Activated naive CD8-positive, alpha-beta T cell treated with anti-CD3 and anti-CD28 coated beads for 36 hours (primary cell): ENCODE measurements at places on chromosomes 6 and 20. TPM values are rescaled to one million over a fixed set of nuclear protein-coding genes. Genes with fewer than 3 reads are reported as not detected.

The ESR1 gene
- total RNA-seq, result 0.45 TPM

The SYTL3 gene
- total RNA-seq, result 97.8 TPM

DNA sequence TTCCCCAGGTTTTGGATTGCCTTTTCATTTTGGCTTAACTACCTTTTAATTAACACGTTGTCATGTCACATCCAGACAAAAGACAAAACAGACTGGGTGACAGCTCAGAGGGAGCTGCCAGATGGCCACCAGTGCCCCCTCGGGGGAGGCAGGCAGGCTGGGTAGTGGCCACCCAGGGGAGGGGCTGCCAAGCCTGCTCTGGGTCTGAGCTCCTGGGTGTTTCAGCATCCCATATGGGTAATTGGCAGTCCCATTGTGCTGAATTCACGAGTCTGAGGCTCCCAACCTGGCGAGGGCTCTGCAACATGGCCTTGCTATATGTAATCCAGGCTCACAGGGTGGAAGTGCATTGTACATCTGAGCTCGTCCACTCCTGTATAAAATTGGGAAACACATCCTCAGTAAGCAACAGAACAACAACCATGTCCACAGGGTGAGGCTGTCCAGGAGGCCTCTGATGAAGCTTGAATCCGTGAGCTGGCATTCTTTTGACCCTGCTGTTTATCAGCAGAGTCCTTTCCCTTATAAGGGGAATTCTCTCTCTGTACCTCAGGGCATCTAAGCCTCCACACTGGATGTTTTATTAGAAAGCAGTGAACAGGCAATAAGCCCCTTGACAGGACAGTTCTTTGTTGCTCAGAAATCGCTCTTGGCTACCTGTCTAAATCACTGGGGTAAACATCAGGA is 111.7 kb upstream of the SLC22A23 start:
- no peak overlapping the region for H3K27ac ChIP-seq
- no peaks in the 10 kb centered on the region for H3K36me3 ChIP-seq
- no peaks in the 10 kb centered on the region for H3K4me1 ChIP-seq

DNA sequence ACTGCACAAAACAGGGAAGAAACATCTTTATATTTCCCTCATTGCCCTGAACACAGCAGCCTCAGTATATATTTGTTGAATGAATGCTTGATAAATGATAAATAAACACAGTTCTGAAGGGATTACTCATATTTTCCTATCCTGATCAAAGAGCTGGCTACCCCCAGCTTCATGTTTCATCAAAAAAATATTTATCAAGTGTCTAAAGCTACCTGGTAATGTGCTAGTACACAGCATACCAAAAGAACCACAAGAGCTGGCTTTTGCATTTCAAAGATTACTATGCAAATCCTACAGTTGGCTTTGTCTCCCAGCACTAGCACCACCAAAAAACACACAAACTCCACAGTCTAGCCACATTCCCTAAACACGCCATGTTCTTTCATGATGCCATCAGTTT is 130.0 kb downstream of the BTBD9 start:
- H3K27me3 ChIP-seq, result no peaks in the 10 kb centered on the region
- DNase-seq, result no peak
- no peak overlapping the region for H3K27ac ChIP-seq
- no peaks in the 10 kb centered on the region for H3K36me3 ChIP-seq
- peaks cover 4% of the 10 kb centered on the region for H3K4me1 ChIP-seq

GRCh38 chr6:34226731-34227586 is 9.7 kb upstream of the HMGA1 start:
- DNase-seq, result no peak
- no peak overlapping the region for H3K27ac ChIP-seq
- no peaks in the 10 kb centered on the region for H3K27me3 ChIP-seq
- no peak overlapping the region for H3K4me3 ChIP-seq

DNA sequence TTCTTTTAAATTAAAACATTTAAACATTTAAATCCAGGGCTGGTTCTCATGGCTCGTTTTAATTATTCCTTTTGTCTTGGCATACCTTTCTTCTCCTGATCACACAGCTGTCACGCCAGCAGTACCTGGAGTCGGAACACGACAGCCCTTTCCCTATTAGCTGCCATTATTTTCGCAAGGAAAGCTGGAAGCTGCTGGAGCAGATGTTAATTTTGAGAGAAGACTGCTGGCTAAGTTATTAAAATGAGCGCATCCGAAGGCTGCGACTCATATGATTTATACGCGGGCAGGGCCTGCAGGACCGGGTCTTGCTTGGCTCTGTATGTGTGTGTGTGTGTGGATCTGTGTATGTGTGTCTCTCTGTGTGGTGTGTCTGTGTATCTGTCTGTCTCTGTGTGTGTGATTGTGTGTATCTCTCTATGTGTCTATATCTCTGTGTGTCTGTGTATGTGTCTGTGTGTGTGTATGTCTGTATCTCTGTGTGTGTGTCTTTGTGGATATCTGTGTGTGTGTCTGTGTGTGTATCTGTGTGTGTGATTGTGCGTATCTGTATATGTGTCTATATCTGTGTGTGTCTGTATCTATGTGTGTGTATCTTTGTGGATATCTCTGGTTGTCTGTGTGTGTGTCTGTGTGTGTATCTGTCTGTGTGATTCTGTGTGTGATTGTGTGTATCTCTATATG is 191.5 kb downstream of the CDH4 start:
- no peaks in the 10 kb centered on the region for H3K36me3 ChIP-seq
- H3K4me1 ChIP-seq, result no peaks in the 10 kb centered on the region
- no peak overlapping the region for H3K4me3 ChIP-seq
- H3K27me3 ChIP-seq, result no peaks in the 10 kb centered on the region

DNA sequence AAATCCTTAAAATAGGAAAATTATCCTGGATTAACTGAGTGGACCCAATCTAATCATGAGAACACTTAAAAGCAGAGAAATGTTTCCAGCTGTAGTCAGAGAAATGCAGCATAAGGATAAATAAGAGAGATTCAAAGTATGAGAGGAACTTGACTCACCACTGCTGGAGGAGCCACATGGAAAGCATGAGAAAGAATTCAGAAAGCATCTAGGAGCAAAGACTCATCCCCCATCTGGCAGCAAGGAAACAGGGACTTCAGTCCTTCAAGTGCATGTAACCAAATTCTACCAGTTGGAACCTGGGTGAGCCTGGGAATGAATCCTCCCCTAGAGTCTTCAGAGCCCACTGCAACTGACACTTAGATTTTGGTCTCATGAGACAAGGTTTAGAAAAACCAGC is 33.7 kb downstream of the RNF146 start:
- DNase-seq, result no peak
- peaks cover 5% of the 10 kb centered on the region for H3K36me3 ChIP-seq
- H3K4me1 ChIP-seq, result peaks cover 23% of the 10 kb centered on the region
- no peak overlapping the region for H3K27ac ChIP-seq

GRCh38 chr6:160227038-160227768 is 31.4 kb downstream of the SLC22A2 start:
- no peak overlapping the region for H3K4me3 ChIP-seq
- H3K27ac ChIP-seq, result no peak overlapping the region
- H3K36me3 ChIP-seq, result peaks cover 4% of the 10 kb centered on the region
- peaks cover 16% of the 10 kb centered on the region for H3K27me3 ChIP-seq
- no peaks in the 10 kb centered on the region for H3K4me1 ChIP-seq
- no peak for DNase-seq

DNA sequence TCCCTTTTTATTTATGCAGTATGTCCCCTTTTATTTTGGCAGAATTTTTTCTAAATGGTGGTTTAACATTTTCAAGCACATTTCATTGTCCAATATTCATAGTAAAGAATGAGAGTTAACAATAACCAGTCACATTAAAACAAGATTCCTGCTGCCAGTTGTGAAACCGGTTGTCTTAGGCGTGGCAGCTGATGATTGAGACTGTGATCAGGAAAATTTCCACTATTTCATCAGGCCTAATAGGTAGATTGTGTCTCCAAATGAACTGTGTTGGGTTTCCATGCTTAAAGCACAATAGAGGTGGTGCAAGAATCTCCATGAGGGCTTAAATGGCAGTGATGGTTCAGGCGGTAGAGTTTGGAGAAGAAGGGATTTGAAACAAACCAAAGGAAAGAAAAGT is 15.3 kb downstream of the PRDM1 start:
- H3K36me3 ChIP-seq, result peaks cover 38% of the 10 kb centered on the region
- H3K27ac ChIP-seq, result peak overlapping the region; percentile 43
- H3K4me1 ChIP-seq, result peaks cover 74% of the 10 kb centered on the region
- H3K27me3 ChIP-seq, result peaks cover 28% of the 10 kb centered on the region
- H3K4me3 ChIP-seq, result peak overlapping the region; percentile 66

DNA sequence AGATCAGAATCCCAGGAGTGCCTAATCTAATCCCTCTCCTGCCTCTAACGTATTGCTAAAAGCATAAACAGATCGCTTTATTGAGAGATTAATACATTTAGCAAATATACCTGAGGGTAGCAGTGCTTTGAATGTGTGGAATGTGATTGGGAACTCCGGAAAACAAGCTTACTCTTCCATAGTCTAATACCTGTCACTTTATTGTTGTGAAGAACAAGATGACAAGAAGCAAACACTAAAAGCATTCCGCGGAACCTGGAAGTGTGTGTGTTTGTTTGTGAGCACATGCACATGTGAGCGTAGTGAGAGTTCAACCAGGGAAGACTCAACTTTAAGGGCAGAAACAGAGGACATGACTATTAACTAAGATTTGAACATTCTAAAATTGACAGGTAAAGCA is 265.0 kb upstream of the GJE1 start:
- no peaks in the 10 kb centered on the region for H3K4me1 ChIP-seq
- H3K27me3 ChIP-seq, result no peaks in the 10 kb centered on the region
- H3K36me3 ChIP-seq, result no peaks in the 10 kb centered on the region
- H3K27ac ChIP-seq, result no peak overlapping the region

- peaks cover 33% of the 10 kb centered on the region for H3K36me3 ChIP-seq
- no peak for DNase-seq
- peaks cover 30% of the 10 kb centered on the region for H3K4me1 ChIP-seq
- no peaks in the 10 kb centered on the region for H3K27me3 ChIP-seq
- H3K27ac ChIP-seq, result peak overlapping the region; percentile 82
These were observed 25.5 kb upstream of the ASXL1 start for GRCh38 chr20:32332614-32333013.

DNA sequence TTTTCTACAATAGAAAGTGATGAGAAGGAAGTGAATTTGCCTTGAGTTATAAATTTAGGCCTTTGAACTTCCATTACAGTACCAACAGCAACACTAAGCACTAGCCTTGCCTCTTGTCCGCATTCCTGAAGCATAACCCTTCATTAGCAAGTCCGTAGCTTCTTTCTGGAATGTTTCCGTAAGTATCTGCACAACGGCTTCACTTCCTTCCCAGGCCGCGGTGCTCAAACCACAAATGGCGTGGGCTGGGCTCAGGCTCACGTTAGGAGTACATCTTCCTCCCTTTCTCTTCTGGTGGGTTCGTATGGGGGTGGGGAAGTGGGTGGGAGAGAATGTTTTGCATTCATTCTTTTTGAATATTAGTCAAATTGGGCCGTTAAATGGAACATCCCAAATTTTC is 193.8 kb upstream of the SNX9 start:
- no peak overlapping the region for H3K4me3 ChIP-seq
- DNase-seq, result no peak
- peaks cover 7% of the 10 kb centered on the region for H3K4me1 ChIP-seq

- no peaks in the 10 kb centered on the region for H3K27me3 ChIP-seq
- H3K4me3 ChIP-seq, result no peak overlapping the region
- H3K4me1 ChIP-seq, result peaks cover 5% of the 10 kb centered on the region
- no peak for DNase-seq
- no peaks in the 10 kb centered on the region for H3K36me3 ChIP-seq
These were observed 195.5 kb downstream of the MAFB start for GRCh38 chr20:40493549-40493948.

DNA sequence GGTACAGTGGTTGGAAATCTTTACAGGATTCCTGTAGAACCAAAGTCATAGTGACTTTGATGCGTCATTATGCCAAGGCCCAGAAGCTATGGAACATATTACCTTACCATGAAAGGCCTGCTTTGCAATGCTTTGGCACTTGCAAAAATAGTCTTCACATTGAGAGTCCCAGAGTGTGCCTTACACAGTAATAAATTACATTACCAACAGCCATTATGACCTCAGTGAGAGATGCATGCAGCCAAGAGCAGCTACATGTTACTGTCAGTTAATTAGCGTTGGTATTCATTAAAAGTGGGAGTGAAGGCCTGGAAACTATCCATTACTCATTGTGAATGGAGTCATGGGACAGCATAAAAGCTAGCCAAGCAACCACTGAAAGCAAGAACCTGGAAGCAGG is 39.2 kb upstream of the HDDC2 start:
- no peaks in the 10 kb centered on the region for H3K4me1 ChIP-seq
- peaks cover 15% of the 10 kb centered on the region for H3K27me3 ChIP-seq
- no peak overlapping the region for H3K27ac ChIP-seq
- no peak overlapping the region for H3K4me3 ChIP-seq
- no peaks in the 10 kb centered on the region for H3K36me3 ChIP-seq

GRCh38 chr20:51463998-51464397 is 78.5 kb downstream of the NFATC2 start:
- H3K36me3 ChIP-seq, result peaks cover 47% of the 10 kb centered on the region
- peaks cover 11% of the 10 kb centered on the region for H3K4me1 ChIP-seq
- H3K27me3 ChIP-seq, result no peaks in the 10 kb centered on the region
